NCI-H146 (cell line): ENCODE measurements at places on chromosomes 3 and 15.

- peak; percentile 44 for DNase-seq
Observed at GRCh38 chr3:195446359-195446758, 3.5 kb upstream of the ACAP2 start.

GRCh38 chr15:57227899-57228298, 148.4 kb upstream of the CGNL1 start:
- DNase-seq: no peak

DNA sequence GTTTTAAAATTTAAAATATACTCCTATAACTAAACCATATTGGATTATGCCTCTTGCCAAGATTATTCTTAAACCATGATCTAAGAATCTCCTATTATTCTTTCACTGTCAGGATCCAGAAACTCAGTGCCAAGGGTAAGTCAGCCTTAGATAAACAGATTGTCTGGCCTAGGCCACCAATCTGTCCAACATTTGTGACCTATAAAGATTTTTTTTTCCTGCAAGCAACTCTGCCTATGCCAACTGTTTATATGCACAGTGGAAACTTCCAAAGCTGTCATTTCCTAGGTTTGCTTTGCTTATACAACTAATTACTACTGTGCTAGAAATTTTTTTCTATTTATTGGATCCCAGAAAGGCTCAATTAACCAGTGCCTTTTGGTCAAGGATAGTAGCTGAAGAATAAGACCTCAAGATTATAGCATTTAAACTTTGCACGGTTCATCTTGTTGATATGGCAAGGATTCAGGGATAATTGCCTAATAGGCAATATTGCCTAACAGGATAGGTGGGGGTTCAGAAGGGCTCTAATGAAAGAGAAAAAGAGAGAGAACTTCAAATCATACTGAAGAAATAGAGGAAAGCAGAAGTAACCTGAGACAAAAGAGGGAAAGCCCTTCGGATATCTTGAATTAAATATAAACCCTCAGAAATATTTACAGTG, 22.8 kb downstream of the GAP43 start:
- no peak for DNase-seq

GRCh38 chr15:50718700-50719125, 32.1 kb upstream of the TRPM7 start:
- no peak for DNase-seq

DNA sequence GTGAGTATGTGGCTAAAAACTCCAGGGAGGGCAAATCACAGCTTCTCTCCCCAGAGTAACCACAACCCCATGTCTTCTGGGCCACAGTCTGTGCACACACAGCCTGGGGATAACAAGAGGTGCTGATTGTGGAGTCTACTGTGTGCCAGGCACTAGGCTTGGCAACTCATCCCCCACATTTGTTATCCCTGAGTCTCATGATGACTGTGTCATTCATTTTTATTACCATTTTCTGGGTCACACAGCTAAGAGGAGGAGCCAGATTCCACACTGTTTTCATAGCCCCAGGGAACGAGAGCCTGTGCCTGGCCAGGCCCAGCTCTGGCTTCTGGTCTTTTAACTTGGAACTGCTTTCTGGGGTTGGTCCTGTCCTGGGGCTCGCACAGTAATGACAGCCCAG, 34.5 kb downstream of the ESYT3 start:
- no peak for DNase-seq

- peak; percentile 8 for DNase-seq
Observed at GRCh38 chr3:101521211-101521701, 8.2 kb upstream of the SENP7 start.

DNA sequence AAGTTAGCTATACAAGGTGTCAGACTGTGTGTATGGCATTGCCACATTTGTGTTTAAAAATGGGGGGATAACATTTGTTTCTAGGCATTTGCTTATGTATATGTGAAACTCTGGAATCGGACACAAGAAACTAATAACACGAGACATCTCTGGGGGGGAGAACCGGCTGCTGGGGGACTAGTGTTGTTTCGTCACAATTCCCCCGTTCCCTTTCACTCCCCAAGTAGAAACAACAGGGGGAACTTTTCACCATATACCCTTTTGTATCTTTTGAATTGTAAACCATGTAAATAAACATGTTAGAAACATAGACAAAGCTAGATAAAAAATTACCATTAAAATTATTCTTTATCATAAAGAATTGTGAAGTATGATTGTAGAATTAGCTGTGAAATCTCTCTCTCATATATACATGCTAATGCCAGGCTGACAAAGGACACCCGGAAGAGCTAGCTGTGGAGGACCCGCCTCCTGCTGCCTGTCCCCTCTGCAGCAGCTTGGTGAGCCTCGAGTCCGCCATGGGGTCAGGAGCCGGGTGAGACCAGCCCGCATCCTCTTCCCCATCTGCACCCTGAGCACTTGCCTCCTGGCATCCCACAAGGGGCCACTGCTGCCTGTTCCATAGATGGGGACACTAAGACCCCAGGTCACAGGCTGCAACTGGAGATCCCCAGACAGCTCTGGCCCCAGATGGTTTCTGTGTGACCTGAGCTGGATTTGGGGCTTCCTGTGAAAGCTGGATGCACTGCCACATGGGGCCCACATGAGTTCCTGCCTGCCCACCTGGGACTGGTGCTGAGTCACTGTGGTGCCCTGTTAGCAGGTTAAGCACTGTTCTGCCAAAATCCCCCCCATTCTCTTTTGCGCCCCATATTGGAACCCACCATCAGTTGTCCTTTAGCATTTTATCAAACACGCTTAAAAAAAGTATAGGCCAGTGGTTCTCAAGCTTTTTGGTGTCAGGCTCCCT, 91.6 kb downstream of the IQSEC1 start:
- DNase-seq: no peak

DNA sequence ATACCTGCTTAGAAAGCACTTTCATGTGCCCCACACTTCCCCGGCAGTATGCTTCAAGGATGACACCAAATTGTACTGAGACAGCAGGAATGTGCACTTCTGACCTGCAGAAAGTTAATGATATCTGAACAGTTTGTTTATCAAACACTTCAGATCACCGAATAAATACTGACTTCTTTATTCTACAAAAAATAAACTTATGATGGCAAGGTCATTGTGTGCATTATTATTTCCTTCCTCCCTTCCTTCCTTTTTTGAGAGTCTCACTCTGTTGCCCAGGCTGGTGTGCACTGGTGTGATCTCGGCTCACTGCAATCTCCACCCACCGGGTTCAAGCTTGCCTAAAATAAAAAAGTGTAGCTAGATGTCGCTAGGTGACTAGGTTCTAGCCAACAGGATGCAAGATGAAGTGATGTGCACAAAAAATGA, 80.3 kb downstream of the FAIM start:
- no peak for DNase-seq

GRCh38 chr3:151276038-151276686, 2.2 kb downstream of the P2RY14 start:
- DNase-seq: peak; percentile 65

DNA sequence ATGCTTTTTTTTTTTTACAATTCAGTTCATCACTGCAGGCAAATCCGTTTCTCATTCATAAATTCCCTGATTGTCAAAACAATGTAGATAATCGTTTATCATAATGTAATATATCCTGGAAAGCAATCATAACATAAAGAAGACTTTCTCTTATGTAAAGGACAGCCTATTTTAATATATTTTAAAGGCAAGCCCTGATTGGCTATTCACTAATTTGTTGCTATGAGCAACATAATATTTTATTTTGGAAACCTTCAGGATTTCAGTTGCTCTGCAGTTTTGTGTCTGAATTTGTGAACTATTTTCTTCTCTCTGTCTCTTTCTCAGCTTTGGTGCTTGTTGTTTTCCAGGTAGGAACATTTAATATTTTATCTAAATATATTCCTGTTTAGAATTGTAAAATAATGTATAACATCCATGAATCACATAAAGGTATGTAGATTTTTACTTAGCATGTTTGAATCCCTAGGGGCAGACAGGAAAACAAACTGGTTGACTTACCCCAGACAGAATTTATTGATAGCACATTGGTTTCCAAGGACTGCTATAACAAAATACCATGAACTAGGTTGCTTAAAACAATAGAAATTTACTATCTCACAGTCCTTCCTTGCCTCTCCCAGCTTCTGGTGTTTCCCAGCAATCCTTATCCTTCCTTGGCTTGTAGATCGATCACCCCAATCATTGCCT, 253.5 kb downstream of the CDIN1 start:
- DNase-seq: no peak

- DNase-seq: no peak
Observed at GRCh38 chr3:30285188-30286006, 321.0 kb upstream of the TGFBR2 start.

DNA sequence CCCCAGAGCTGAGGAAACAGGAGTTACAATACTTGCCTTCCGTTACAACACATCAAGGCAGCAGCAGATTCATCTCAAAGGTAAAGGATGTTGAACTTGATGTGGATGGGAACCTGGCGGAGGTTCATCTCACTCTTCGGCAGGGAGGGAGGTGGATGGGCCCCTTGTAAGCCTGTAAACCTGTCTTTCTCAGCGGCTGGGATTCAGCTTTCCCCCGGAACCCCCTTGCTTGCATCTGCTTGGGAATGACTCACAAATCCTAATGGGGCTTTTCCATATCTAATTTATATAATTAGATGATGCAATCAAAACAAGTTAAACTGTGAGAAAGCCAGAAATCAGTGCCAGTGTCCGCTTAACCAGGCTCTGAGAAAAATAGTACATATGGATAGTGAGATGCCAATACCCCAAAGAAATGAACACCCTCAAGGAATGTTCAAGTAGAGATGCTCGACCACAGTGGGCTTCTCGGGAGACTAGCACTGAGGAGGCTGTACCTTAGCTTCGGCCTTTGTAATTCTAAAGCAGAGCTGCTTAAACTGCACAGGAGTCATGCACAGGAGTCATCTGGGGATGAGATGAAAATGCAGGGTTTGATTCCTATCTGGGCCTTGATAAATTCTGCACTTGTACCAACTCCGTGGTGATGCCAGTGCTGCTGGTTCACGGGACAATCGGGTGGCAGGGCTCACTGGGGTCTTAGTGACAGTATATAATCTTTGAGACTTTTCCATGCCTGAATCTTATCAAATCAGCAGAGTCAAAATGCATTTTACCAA, 2.2 kb upstream of the FAM240A start:
- DNase-seq: no peak

DNA sequence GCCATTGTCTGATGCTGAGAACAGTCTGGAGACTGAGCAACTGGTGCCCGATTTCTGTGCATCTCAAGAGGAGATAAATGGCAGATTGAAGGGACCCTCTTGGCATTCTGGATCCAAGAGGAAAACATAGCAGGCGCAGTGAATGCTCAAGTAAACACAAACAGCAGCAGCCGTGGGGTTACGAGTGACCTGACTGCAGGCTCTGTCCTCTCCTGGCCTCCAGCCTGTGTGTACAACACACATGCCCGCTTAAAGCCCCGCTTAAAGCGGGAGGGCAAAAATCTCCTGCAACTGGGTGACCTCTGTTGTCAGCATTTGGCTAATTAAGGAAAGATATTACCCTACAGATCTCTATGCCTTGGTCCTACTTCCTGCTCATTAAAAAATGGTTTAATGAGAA, 120.5 kb downstream of the GREM1 start:
- no peak for DNase-seq

GRCh38 chr15:90036343-90036742, 35.2 kb downstream of the ZNF710 start:
- DNase-seq: no peak

- DNase-seq: no peak
Observed at GRCh38 chr3:194888916-194889315, 203.2 kb downstream of the FAM43A start.

DNA sequence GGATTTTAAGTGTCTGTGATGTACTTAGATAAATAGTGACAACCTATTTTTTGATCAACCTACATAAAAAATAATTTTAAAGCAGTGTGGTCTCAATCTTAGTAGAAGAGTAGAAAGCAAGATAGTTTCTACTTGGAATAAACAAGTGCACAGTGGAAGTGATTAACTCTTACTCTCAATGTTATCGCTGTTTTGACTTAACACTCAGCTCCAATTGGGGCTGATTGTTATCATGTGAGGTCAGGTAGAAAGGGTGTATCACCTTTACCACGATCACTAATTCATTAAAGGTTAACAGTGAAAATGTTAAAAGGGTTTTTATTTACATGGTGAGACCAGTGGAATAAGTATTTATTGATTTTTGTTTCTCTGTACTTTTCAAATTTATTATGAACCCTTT, 22.4 kb upstream of the APH1B start:
- DNase-seq: no peak

- DNase-seq: peak; percentile 67
Observed at GRCh38 chr3:173410849-173411248, 13.3 kb downstream of the NLGN1 start.

- DNase-seq: no peak
Observed at GRCh38 chr15:60020736-60021135, 16.6 kb downstream of the FOXB1 start.

DNA sequence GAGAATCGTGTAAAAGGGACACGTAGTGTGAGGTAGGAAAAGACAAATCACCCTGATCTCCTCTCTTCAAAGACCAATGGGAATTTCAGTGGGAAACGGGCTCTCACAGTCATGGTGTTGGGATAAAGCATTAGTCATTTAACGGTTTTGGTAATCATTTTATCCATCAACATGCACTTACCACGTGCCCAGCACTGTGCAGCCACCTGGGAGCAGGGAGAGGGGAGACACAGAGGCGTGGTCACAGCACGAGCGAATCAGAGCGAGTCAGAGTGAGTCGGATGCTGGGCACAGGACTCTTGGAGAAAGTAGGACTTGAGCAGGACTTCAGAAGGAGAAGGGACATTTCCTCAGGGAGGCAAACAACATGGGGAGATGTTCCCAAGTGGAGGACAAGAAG, 130.8 kb downstream of the MINAR1 start:
- no peak for DNase-seq

- no peak for DNase-seq
Observed at GRCh38 chr15:100105101-100105500, 236.7 kb downstream of the ADAMTS17 start.

DNA sequence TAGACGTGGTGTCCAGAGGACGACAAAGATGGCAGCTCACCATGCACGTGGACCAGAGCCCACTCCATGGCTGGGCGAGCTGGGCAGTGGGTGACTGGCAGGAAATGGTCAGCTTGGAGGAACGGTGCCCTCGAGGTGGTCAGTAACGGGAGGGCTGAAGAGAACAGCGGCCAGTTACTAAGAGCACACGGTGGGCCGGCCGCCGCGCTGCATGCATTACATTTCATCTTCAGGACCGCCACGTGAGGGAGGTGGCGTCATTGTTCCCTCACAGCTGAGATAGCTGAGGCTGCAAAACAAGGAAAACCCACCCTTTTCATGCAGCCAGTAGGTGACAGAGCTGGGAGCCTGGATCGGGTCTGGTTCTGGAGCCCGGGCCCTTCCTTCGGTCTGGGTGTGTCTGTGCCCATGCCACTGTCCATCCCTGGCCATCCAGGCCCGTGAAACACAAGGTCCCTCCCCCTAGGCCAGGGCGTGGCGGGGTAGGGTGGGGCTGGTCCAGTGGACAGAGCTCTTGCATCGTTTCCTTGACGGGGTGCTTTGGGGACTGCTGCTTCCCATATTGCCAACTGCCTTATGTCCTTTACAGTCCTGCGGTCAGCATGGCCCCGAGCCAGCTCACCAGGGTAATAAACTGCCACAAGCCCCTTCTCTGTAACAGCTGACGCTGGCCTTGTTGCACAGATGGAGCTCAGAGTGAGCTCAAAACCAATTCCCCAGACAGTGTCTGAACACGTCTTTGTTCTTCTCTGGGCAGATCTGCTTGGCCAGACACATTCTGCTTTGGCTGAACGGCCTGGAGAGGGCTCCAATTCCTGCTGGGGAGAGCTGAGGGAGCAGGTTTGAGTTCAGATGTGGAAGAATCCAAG, 51.8 kb downstream of the RGMA start:
- DNase-seq: peak; percentile 74

GRCh38 chr15:88518903-88519302, 27.6 kb downstream of the DET1 start:
- DNase-seq: no peak
